Astrocyte of the spinal cord (primary cell): ENCODE measurements at places on chromosomes 3 and 15.

GRCh38 chr3:43005981-43006380 lies 26.9 kb downstream of the GASK1A start:
- no peak for DNase-seq

GRCh38 chr15:101827257-101827656 lies 15.3 kb downstream of the OR4F15 start:
- DNase-seq = peak; percentile 7

DNA sequence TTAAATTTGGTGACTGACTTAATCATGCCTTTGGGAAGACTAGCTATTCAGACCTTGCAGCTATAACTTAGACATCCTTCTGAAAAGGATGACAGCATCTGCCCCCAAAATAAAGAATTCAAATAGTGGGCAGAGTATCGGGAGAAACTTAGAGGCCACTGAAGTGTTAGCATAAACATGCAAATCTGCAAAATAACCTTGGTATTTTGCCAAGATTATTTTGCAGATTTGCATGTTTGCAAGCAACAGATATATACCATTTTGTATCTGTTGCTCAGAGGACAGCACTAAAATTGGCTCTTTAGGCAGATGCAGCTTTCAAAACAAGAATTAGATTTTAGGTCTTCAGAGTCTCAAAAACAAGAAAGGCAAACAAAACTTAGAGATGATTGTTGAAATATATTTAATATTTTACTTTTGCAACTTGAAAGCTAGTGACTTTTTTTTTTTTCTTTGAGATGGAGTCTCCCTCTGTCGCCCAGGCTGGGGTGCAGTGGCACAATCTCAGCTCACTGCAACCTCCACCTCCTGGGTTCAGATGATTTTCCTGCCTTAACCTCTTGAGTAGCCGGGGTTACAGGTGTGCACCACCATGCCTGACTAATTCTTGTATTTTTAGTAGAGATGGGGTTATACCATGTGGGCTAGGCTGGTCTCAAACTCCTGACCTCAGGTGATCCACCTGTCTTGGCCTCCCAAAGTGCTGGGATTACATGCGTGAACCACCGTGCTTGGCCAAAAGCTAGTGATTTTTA lies 47.8 kb downstream of the KBTBD8 start:
- DNase-seq = no peak

GRCh38 chr3:124483915-124484470 lies 246.3 kb upstream of the UMPS start:
- no peak for DNase-seq

DNA sequence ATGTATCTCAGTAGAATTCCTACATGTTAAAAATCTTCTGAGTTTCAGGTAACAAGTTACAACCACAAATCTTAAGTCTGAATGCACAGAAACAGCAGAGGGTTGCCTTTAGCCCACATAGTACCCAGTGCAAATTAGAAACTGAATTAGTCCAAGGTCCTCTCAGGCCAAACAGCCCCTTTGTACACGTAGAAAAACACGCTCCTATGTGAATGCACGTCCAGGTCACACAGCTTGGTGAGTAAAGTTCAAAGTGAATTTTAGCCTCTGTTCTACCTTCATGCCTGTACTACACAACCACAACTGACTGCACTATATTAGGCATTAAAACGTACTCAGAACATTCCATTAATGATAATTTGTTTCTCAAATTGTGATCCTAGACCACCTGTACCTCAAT lies 46.3 kb downstream of the GYG1 start:
- no peak for DNase-seq
